Umbilical cord (tissue), 2 donors: ENCODE measurements at places on chromosomes 11 and 22. TPM values are rescaled to one million over a fixed set of nuclear protein-coding genes. Genes with fewer than 3 reads are reported as not detected.

Gene MUC6
- 0.24 TPM for total RNA-seq

- DNase-seq, result no peak
Observed at GRCh38 chr11:22807855-22808570, 21.6 kb downstream of the SVIP start.

GRCh38 chr11:19952116-19952605 is 208.1 kb downstream of the DBX1 start:
- DNase-seq, result peak; percentile 46

Gene PUS3
- total RNA-seq, result 22.6 TPM

Gene ARHGAP8
- total RNA-seq, result 5.3 TPM

GRCh38 chr11:21460082-21460481 is 732.8 kb upstream of the ANO5 start:
- no peak for DNase-seq

DNA sequence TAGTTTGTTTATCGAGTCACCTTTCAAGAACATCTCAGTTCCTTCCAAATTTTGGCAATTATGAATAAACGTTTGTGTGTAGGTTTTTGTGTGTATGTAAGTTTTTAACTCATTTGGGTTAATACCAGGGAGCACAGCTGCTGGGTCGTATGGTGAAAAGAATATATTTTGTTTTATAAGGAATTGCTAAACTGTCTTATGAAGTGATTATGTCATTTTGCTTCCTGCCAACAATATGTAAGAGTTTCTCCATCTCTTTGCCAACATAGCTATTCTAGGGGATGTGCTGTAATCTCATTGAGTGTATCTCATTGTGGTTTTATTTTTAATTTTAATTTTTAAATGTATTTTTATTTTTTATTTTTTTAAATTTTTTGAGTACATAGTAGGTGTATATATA is 27.3 kb downstream of the BCL2L13 start:
- DNase-seq, result no peak

Gene EXT2
- total RNA-seq, result 91.7 TPM

- DNase-seq, result no peak
Observed at GRCh38 chr11:125236072-125236825, 71.7 kb downstream of the PKNOX2 start.

DNA sequence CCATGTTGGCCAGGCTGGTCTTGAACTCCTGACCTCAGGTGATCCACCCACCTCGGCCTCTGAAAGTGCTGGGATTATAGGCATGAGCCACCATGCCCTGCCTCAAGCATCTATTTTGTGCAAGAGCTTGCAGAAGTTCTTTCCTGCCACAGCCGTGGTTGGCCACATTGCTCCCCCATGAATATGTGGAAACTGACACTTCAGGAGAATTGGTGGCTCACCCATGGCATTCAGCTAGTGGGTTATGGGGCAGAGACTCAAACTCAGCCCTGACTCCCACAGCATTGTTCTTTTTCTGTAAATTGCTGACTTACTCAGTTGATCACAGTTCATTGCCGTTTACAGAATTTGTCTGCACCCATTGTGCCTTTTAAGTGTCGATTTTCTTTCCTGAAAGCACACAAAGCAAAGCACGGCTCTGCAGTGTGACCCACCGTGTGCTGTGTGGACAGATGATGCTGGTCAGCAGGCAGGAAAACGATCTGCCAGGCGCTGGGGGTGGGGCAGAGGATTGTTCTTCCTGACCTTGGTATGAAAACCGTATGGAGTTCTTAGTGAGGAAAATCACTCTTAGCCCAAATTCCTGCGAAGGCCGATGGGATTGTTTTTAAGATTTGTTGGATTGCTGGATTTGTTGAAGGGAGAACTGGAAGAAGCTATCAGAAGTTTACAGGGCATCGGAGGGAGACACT is 115.6 kb downstream of the PTPRJ start:
- peak; percentile 66 for DNase-seq

DNA sequence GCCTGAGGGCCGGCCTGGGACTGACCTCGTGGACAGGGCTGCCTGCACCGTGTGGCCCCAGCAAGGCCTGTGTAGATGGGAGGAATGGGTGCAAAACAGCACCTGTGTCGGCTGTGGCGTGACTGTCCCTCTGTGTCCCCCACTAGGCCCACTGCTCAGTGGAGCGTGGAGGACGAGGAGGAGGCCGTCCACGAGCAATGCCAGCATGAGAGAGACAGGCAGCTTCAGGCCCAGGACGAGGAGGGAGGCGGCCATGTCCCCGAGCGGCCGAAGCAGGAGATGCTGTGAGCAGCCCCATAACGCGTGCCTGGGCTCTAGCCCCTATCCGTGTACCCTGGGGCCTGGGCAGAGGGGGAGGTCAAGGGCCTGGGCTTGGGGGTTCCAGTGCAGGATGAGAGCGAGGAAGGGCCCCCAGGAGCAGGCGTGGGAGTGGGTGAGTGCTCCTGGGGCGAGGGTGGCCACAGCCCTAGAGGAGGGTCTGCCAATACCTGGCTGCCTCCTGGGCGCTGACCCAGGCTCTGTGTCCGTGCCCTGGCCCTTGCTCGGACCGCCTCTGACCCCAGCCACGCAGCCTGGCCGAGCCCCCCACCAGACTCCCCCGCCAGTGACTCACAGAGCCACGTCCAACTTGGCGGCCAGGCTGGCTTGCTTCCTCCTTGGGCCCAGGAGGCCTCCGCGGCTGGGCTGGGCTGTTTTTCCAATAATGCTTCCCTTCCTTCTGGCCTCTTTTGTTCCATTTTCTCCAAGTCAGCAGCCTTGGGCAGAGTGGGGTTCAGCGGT is 11.6 kb downstream of the PRR33 start:
- DNase-seq, result peak; percentile 78

- DNase-seq, result no peak
Observed at GRCh38 chr11:16814410-16815046, 76.1 kb downstream of the C11orf58 start.

Gene RAB38
- 27.7 TPM for total RNA-seq

- no peak for DNase-seq
Observed at GRCh38 chr22:48709976-48710375, 1117.7 kb downstream of the BRD1 start.

DNA sequence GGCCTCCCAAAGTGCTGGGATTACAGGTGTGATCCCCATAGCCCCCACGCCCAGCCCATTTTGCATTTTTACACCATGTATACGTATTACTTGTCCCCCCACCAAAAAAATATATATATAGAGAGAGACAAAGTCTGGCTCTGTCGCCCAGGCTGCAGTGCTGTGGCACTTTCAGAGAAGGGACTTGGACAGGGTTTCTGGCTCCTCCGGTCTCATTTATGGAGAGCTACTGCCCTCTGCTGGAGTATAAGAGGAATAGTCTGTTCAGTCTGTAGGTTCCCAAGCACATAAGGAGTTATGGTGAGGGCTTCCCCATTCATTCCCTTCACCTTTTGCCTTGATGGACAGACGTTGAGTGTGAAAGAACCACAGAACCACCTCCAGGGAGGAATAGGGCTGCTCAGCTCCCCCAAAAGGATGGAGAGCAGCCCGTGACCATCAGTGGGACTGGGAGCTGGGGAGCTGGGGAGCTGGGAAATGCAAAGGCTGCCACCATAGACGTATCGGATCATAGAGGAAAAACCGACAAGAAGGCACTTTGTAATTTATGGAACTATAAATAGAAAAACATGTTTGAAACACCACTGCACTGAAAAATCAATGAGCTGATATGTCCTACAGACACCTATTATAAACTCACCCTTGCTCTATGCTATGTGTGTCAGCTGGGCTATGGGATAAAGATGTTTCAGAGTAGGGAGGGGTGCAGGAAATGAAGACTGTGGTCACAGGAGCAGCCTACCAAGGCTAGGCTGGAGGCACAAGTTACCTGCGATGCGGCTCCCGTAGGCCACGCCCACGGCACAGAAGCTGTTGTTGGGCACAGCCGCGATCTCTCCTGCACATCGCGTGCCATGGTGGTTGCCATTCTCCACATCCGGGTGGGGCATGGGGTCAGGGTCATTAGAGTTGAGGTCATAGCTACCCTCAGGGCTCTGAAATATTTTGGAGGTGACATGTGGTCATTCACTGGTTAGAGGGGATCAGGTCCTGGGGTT is 5.2 kb downstream of the PCSK7 start:
- DNase-seq, result peak; percentile 82

GRCh38 chr11:118938491-118939403 is 13.0 kb upstream of the BCL9L start:
- DNase-seq, result no peak

Gene FAT3
- 23.6 TPM for total RNA-seq

DNA sequence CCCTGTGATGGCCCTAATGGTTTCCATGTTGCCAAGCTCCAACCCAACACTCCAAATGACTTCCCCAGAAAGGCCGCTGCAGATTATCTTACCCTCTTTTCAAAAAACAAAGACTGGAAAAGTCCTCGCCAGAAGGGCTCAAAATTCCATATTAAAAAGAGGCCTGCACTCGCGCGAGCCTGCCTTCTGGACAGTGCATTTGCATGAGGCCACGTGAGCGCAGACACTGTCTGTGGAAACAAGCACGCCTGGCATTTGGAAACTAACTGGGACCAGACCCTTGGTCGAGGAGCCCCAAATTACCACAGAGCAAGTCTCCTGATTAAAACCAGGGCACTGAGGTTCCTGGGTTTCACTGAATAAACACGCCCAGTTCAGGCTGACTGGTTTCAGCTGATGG is 42.9 kb downstream of the ABTB2 start:
- no peak for DNase-seq

DNA sequence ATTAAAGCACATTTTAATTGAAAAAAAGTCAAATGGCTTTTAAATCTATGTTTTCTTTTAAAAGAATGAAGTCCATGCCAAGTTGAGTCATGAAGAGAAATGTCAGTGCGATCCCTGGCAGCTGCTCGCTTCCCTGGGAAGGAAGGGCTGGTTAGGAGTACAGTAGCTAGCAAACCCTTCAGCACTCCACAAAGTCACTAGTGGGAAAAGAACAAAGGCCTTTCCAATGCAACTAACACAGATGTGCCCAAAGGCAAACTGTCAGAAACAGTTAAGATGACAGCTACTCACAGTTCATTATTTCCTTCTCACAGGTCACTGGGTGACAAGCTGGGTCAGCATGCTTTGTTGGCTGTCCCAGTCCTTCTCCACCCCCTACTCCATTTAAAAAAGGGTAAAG is 308.7 kb downstream of the DCDC1 start:
- DNase-seq, result peak; percentile 22

Gene SPI1
- 8.2 TPM for total RNA-seq

Gene KIAA1671
- 10.6 TPM for total RNA-seq

DNA sequence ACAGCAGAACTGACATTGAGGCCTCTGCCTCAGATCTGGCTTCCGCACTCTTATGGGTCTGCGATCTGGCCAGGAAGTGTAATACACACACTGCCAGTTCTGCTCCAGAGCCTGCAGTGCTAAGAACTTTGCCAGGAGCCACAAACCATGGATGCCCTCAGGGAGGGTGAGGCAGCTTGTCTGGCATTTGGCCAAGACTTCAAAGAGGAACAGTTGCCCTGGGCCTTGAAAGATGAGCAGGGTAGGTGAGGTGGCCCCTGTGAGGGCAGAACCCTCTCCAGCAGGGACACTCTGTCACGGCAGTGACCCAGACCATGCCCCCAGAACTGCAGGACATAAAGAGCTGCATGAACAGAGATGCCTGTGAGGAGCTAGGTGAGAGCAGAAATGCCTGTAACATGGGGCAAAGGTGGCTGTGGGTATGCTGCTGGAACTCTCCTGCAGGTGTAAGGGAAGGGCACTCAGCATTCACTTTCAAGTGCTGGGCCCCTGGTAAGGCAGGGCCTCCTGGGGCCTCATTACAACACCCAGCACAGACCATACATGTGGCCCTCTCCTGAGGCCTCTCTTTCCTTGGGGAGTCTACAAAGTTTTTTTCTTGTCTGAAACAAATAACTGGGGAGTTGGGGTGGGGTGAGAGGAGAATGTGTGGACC is 47.3 kb downstream of the NEU3 start:
- no peak for DNase-seq

DNA sequence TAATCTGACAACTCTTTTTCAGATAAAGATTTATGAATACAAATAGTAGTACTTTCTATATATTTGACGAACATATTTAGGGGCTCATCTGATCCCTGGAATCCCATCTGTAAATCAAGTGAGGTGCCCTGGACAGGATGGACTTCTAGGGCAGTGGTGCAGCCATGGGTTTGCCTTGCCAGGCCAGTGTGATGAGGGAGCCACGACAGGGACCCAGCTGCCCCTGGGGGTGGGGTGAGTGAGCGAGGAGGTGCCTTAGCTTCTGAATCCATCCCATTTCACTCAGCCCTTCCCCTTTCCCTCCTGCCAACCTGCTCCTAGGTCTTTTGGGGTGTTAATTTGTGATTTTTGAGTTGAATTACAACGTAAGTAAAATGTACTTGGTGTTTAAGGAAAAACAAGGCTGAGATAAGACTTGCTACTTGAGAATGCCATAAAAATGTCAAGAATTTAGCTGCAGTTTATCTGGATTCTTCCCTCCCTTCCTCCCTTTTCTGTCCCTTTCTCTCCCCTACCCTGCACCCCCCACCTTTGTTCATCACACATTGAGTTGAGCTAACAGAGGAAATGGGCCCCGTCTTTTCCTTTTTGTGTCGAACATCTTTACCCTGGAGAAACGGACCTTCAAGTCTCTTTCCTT is 60.8 kb downstream of the PPFIBP2 start:
- peak; percentile 58 for DNase-seq

DNA sequence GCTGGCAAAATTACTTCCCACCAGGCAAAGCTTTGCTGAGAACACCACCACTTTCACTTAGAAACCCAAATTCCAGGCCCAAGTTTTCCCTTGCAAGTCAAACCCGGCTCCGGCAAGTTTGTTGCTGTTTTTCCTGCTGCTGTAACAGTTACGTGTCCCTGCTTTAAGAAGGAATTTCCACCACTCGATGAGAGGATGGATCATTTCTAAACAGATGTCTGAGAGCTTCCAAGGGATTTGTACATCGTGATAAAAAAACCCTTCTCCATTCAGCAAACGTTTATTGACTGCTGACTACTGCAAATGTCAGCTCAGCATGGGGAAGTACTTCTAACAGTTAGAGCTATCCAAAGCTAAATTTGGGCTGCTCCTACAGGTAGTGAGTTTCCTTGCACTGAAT is 19.7 kb downstream of the P2RX3 start:
- peak; percentile 92 for DNase-seq

Gene GLYAT
- 55.4 TPM for total RNA-seq

Gene OR51E1
- 2.4 TPM for total RNA-seq

Gene IGSF9B
- 30.1 TPM for total RNA-seq

- DNase-seq, result no peak
Observed at GRCh38 chr11:69385144-69385820, 91.3 kb downstream of the MYEOV start.

- no peak for DNase-seq
Observed at GRCh38 chr11:30431127-30431814, 108.4 kb downstream of the ARL14EP start.

Gene PAX6
- 5.5 TPM for total RNA-seq

DNA sequence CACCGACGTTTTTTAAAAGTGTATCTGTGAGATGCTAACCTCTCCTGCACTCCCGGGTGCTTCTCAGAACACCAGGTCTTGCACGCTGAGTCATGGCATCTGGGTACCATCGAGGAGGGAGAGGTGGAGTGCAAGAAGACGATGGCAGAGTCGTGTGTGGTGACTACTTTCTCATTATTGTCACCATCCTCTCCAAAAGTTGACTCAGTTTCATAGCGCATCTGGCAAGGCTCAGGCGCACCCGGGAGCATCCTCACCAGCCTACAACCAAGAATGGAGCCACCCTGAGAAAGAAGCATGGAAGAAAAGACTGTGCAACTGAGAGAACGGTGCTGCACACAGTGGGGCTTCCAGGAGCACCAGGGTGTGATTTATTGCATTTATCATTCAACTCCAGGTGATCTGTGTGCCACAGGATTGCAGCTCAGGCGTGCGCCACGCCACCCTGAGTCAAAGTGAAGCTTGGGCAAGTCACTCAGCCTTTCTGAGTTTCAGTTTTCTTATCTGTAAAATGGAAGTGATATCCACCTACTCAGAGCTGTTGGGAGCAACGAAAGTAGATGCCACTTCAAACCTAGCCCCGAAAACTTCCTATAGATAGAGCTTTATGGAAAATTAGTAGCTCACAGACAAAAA is 65.4 kb downstream of the LINC01488 start:
- no peak for DNase-seq

Gene OR4C12
- 9.6 TPM for total RNA-seq
